Hematopoietic multipotent progenitor cell treated with erythropoietin and hydrocortisone succinate and interleukin-3 and kit ligand, for 17 days (in vitro differentiated cells): ENCODE measurements at places on chromosomes 6 and 20.

- DNase-seq = no peak
Measured at GRCh38 chr6:31794866-31795615, 511 bp downstream of the VARS1 start.

GRCh38 chr6:100404051-100404450 is 60.7 kb downstream of the SIM1 start:
- no peak for DNase-seq

GRCh38 chr6:11795403-11795802 is 16.8 kb upstream of the ADTRP start:
- no peak for DNase-seq

DNA sequence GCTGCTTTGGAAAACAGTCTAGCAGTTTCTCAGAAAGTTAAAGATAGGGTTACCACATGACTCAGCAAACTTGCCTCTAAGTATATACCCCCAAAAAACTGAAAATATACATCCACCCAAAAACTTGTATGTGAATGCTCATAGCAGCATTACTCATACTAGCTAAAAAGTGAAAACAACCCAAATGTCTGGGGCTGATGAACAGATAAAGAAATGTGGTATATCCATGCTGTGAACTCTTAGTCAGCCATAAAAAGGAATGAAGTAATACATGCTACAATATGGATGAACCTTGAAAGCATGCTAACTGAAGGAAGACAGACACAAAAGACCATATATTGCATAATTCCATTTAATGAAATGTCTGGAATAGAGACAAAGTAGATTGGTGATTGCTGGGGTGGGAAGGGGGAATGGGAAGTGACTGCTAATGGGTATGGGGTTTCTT is 79.9 kb upstream of the GLP1R start:
- no peak for DNase-seq

GRCh38 chr6:45677381-45678284 is 299.9 kb upstream of the SUPT3H start:
- no peak for DNase-seq

GRCh38 chr6:135922174-135922573 is 70.7 kb downstream of the PDE7B start:
- DNase-seq = no peak

GRCh38 chr20:4091490-4092479 is 76.4 kb upstream of the RNF24 start:
- peak; percentile 76 for DNase-seq

DNA sequence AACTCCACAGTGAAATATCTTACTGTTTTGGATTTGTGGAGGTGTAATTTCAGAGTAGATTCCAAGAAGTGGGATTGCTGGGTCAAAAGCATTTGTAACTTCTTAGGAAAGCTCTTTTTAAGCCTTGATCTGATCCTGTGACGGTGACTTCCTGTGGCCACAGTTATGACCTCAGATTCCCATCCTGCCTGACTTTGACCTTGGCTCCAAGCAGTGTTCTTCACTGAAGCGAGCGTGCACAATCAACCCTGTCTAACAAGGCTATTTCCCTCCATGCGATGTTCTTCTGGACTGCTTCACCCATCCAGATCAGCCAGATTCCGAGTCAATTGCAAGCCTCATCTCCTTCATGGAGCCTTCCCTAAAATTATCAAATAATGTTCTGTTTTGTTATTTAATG is 102.5 kb upstream of the RNF24 start:
- no peak for DNase-seq

DNA sequence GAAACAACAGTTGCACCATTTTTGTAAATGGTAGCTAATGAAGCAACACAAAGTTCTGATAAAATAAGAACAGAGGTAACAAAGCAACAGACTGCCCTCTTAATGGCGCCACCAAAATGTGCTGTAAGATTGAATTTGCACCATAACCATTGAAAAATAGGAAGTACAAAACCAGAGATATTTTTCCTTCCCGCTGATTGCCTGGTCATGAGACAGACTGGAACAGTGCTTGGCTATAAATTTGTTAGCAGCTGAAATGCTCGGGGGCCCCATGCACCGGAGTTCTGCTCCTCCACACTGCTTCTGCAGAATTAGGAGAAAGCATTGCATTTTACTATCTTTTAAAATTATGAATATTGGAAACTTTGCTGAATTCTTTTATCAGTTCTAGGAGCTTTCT is 164.4 kb upstream of the QKI start:
- no peak for DNase-seq

DNA sequence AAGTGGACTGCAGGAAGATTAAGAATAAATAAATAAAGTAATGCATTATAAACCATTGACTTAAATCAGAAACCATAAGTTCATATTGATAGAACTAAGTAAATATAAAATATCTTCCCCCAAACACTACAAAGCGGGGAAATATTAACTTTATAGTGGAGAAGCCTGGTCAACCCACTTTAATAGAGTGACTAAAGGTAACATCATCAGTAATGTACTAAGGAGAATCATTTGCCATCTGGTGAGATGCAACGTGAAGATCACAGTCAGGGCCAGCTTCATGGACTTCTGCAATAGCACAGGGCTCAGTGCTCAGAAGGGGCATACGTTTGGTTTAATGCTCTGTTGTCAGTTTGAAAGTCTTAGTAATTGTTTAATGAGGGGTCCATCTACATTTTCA is 58.8 kb upstream of the CD83 start:
- no peak for DNase-seq

DNA sequence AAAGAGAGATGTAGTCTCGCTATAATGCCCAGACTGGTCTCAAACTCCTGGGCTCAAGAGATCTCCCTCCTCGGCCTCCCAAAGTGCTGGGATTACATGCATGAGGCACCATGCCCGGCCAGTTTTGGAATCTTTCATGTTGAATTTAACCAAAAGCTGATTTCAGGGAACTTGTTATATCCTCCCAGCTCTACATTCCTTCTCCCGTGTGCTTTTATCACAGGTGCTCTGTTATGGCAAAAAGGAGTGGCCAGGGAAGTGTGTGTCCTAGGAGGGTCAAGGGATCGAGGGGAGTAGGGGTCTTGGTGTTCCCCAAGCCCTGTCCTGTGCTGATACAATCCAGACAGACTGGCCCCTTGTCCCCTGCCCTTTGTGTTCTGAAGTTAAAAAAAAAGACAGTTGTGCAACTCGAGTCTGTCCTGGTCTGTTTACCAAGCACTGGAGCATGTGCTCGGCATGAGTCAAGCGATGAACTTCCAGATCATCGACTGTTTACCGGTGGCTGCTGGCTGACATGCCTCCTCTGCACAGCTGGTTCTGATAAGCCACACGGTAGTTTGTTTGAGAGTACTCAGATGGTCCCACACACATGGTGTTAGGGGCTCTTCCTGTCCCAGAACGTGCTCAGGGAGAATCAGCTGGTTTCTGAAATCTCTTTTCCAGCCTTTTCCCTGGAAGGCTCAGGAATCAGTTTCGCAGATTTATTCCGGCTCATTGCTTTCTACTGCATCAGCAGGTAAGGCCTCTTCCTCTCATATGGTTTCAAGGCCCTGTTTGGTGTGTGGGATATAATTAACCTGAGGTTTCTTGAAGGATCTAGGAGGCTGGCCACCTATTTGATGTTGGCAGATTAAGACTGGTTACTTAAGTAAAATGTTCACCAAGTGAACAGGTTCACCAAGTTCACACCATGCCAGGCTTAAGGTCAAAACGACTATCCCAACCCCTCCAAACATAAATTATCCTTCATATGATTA is 52.6 kb upstream of the NAA20 start:
- no peak for DNase-seq

DNA sequence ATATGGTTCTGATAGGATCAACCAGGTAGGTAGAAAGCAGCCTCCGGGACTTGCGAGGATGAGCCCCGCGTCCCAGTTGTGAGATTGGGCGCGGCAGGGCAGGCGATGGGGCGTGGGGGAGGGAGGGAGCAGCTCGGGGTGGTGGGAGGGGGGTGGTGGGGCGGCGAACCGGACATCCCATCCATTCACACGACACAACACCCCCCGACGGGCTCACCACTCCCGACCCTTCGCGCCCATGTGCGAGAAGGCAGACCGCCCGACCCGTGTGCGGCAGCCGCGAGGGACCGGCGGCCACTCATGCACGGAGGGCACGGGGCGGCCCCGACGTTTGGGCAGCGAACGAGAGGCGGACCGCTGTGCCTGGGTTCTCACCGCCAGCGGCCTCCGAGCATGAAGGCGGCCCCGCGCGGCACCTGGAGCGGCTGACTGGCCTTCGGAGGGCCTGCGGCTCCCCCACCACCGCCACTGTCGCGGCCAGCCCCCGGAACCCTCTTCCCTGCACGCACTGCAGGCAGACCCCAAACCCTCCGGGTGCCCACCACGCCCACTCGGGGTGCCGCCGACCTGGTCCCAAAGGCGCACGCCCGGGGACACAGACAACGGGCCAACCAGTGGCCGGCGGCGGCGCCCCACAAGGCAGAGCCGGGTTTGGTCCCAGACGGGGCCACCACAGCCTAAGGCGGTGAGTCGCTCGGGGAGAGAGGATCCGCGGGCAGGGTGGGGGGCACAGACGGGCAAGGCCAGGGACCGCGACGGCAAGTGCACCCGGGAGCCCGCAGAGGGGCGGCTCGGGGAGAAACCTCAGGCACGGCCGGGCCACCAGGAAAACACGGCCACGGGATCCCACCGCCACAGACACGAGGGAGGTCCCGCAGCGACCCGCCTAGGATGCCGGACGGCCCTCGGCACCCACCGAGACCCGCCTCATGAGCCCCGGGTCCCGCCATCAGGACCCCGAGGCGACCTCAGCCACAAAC is 769.2 kb upstream of the DEFB115 start:
- no peak for DNase-seq

DNA sequence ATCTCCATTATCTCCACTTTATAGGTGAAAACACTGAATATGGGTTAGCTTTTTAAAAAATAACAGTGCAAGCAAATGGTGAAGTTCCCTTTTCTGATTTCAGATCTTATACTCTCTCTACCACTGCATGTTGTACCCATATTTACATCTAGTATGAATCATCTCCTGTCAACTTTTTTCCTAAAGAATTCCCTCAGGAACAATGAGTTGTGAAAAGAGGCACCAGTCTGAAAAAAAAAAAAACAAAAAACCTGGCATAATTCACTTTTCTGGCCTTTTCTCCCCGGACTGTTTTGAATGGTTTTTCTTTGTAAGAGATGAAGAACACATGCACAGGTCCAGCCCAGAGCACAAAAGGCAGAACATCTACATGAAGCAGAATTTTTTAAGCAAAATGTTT is 596.0 kb downstream of the COL12A1 start:
- no peak for DNase-seq

- no peak for DNase-seq
Measured at GRCh38 chr20:10328897-10329255, 105.1 kb downstream of the MKKS start.

- DNase-seq = no peak
Measured at GRCh38 chr20:64130271-64130670, 22.9 kb upstream of the NPBWR2 start.

- no peak for DNase-seq
Measured at GRCh38 chr20:11323816-11324215, 593.9 kb upstream of the BTBD3 start.

- DNase-seq = no peak
Measured at GRCh38 chr20:16098890-16099639, 474.2 kb downstream of the KIF16B start.

DNA sequence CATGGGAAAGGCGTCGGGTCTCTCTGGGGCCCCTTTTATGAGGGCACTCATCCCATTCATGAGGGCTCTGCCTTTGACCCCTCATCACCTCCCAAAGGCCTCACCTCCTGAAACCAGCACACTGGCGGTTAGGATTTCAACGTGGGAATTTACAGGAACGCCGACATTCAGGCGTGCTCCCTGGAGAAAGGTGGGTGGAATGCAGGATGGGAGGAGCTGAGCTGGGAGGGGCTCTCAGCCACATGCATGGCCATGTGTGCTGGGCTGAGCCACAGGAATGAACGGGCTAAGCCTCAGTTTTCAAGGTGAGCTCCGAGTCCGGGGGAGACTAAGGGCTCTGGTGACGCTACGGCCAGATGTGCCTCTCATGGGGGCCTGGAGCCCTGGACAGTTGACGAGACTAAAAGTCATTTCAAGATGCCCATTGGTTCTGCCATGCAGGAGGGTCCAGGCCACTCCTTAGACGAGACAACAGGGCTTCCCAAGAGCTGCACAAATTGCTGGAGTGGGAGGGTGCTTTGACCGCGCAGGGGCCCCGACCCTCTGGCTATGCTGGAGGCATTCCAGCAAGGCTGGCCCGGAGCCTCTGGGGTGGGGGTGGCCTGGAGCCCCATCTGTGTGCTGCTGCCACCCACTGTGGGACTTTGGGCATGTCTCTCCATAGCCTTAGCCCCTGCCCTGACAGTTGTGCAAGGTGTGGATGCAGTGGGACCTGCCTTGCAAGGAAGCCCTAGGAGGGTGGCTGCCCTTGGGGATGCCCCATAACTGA is 3.8 kb upstream of the ARFGAP1 start:
- DNase-seq = no peak
